ENCODE measurements at places on chromosomes 2 and 18. TPM values are rescaled to one million over a fixed set of nuclear protein-coding genes. Genes with fewer than 3 reads are reported as not detected.

- no peak overlapping the region for H3K27ac ChIP-seq
- H3K36me3 ChIP-seq, result no peaks in the 10 kb centered on the region
- no peak for DNase-seq
- H3K4me1 ChIP-seq, result no peaks in the 10 kb centered on the region
- H3K27me3 ChIP-seq, result peaks cover 1% of the 10 kb centered on the region
These were observed 373.9 kb downstream of the GPD2 start for GRCh38 chr2:156810094-156810493.

DNA sequence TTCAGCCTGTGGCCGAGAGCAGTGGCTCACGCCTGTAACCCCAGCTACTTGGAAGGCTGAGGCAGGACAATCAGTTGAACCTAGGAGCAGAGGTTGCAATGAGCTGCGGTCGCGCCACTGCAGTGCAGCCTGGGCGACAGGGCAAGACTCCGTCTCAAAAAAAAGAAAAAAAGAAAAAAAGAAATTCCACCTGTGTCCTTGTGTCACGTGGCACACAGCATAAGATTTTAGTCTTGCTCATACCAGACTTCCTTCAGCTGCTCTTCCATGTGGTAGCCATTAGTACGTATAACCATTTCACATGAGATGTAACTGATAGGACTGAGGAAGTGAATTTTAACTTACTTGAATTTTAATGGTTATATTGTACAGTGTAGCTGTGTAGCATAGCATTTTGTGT lies 4.0 kb downstream of the NOP58 start:
- H3K4me3 ChIP-seq, result peak overlapping the region; percentile 68
- no peaks in the 10 kb centered on the region for H3K27me3 ChIP-seq
- peak overlapping the region; percentile 79 for H3K27ac ChIP-seq
- peak; percentile 31 for DNase-seq
- H3K4me1 ChIP-seq, result peaks cover 33% of the 10 kb centered on the region
- peaks cover 22% of the 10 kb centered on the region for H3K36me3 ChIP-seq

CROCC2 gene
- total RNA-seq, result not detected

DNA sequence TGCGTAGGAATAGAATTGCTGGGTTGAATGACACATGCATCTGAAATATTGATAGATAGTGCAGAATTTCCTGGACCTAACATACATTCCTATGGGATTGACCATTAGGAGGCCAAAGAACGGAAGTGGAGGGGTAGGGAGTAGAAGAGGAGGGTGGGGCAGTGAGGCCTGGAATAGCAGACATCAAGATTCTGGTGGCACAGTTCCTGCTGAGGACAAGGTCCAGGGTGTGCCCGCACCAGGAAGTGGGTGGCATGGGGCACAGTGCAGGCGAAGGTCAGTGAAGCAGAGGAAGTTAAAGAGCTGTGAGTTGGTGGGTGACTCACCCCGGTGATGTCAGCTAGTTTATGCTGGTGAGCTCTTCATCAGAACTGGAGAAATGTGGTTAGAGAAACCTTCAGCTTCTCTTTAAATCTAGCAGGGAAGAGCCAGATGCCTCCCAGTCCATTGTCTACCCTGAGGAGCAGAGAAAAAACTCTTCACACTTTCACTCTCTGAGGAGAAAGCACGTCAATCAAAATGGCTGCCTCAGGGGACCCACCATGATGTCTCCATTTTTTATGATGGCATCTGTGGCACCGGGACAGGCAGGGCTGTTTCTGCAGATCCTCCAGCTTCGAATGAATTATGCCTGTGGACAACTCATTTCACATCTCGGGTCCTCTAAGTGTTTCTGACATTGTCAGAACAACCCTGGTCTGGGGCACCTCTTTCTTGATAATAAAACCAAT lies 55.9 kb upstream of the CTLA4 start:
- peaks cover 3% of the 10 kb centered on the region for H3K36me3 ChIP-seq
- no peaks in the 10 kb centered on the region for H3K27me3 ChIP-seq
- H3K4me1 ChIP-seq, result peaks cover 88% of the 10 kb centered on the region
- peak; percentile 93 for DNase-seq
- H3K4me3 ChIP-seq, result no peak overlapping the region

WDR7 gene
- total RNA-seq, result 19.0 TPM

DSG3 gene
- total RNA-seq, result not detected

- H3K27me3 ChIP-seq, result peaks cover 5% of the 10 kb centered on the region
- peak; percentile 36 for DNase-seq
- no peaks in the 10 kb centered on the region for H3K4me1 ChIP-seq
These were observed 289.7 kb downstream of the DYSF start for GRCh38 chr2:71742953-71743601.

OTOS gene
- not detected for total RNA-seq

GRCh38 chr18:48913775-48914174 lies 37.0 kb downstream of the SMAD7 start:
- H3K4me1 ChIP-seq, result peaks cover 20% of the 10 kb centered on the region
- DNase-seq, result no peak
- H3K27ac ChIP-seq, result no peak overlapping the region
- H3K27me3 ChIP-seq, result no peaks in the 10 kb centered on the region
- H3K36me3 ChIP-seq, result no peaks in the 10 kb centered on the region

DNA sequence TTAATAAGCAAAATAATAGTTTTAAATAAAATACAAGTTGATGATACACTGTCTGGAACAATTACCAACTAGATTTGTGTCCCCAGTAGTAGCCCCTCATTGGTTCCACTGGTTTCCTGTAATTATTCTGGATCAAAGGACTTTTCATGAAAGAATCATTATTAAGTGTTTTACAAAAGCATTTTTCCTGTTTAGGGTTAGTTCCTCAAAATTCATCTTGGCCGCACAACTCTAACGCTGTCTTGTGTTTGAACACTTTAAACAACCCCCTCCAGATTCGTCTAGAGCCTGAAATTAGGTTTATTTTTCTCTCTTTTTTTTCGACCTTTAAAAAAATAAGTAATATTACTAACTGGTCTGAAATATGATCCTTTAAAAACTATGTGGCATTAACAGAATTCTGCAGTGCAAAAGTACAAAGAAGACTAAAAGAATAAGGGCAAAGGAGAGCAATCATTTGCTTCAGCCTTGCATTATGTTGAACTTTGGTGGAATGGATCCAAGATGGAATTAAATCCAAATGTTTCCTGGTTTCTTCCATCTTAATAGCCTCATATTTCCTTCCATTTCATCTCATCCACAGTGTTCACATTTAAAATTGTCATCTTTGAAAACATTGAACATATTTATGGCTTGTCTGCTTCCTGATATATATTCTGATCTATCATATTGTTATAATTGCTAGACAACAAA lies 678.4 kb downstream of the IRS1 start:
- H3K27ac ChIP-seq, result no peak overlapping the region
- no peak for DNase-seq
- H3K4me3 ChIP-seq, result no peak overlapping the region

PRSS56 gene
- total RNA-seq, result not detected

PFN4 gene
- total RNA-seq, result not detected

IRS1 gene
- total RNA-seq, result 4.0 TPM

DNA sequence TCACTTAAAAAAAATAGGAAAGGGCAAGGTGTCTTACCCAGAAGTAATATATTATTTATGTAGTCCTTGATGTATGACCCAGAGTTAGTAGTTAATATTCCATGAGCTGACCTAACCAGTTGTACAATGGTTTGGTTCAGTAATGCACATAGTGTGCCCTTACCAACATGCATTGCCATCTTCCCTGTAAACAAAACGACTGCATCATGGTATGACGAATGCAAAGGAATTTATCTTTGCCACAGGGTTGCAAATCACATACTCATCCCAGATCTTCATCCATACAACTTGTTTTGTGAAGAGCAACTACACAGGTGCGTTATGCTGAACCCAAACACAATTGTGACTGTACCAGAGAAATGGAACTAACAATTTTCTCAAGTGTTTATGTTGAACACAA lies 68.9 kb upstream of the ZSWIM2 start:
- H3K36me3 ChIP-seq, result no peaks in the 10 kb centered on the region
- H3K27ac ChIP-seq, result no peak overlapping the region
- DNase-seq, result no peak

IL36G gene
- total RNA-seq, result not detected

UGT1A10 gene
- total RNA-seq, result not detected
